ENCODE measurements at places on chromosomes 5 and 9.

GRCh38 chr5:16253856-16254255 lies 74.3 kb upstream of the MARCHF11 start:
- no peak for DNase-seq

GRCh38 chr5:79305706-79306105 lies 69.8 kb downstream of the JMY start:
- no peak for DNase-seq

GRCh38 chr9:126198854-126199253 lies 127.8 kb upstream of the MVB12B start:
- no peak for DNase-seq

- DNase-seq: no peak
These were observed 259.6 kb upstream of the RPS23 start for GRCh38 chr5:82537687-82538306.

GRCh38 chr5:157842185-157842584 lies 16.8 kb downstream of the CLINT1 start:
- no peak for DNase-seq

DNA sequence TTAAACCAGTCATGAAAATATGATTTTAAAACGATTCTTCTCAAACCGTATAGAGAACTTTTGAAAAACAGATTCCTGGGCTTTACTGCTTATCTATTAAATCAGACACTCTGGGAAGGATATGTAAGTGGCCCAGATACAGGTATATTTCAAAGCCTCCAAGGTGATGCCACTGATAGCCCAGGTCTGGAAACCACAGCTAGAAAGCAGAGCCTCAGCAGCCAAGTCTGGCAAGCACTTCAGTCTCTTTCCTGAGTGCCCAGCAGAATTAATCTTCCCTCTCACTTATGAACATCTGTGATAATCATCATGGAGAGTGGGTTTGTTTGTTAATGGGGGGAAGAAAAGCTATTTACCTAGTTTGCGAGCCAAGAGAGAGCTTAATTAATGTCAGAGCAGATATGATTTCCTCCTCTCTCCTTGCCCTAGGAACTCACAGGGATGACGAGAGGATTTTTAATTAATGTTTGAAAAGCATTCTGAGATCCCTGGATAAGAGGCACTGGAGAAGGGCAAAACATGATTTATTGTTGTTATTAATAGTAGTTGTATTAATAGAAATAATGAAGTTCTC lies 368.4 kb downstream of the TLE1 start:
- no peak for DNase-seq

DNA sequence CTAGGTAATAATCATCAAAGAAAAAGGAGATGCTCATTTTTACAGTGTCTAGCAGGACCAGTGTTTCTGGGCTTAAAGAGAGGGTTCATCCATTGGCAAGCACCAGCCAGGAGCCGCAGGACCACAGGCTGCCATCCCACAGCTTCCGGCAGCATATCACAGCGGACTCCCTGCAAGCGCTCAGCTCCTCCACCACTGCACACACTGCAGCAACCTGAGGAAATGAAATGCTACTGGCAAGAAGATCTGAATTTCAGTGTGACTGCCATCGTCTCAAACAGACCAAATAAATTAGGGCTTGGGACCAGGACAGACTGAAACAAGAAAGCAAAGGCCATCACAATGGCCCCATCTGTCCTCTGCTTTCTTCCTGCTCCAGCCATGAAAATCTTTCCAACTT lies 114.2 kb downstream of the TTC39B start:
- no peak for DNase-seq

GRCh38 chr9:73179589-73179988 lies 27.9 kb downstream of the ANXA1 start:
- peak; percentile 57 for DNase-seq

DNA sequence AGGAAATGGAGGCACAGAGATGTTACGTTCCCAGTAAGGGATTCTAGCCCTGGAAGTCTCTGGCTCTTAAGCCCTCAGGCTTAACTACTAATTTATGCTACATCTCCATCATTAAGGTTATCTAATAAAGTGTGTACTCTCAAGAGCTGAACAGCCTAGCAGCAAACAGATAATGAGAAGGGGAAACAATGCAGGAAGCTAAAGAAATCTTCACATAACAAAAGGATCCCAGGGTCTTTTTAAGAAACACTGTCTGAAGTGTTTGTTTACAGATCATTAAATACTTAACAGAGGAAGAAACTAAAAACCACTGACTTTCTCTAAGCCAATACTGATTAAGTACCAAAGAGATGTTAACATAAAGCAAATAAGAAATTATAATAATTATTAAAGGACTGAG lies 129.0 kb downstream of the PAPPA start:
- DNase-seq: no peak

GRCh38 chr5:102229685-102230084 lies 66.4 kb downstream of the SLCO4C1 start:
- no peak for DNase-seq

- no peak for DNase-seq
These were observed 242.5 kb downstream of the BNC2 start for GRCh38 chr9:16627967-16628366.

DNA sequence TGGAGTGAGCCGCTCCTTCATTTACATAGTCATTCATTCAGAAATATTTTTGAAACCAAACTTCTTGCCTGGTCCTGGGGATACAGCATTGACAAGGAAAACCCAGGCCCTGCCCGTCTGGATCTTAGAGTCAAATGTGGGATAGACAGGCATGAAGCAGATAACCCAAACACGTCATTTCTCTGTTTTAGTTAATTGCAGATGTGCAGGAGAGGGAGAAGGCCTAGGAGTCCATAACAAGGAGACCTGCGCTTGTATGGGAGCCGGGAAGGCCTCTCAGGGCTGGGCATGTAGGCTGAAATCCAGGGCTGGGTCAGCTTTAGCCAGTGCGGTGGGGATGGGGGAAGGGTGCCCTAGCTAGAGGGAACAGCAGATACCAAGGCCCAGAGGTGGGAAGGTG lies 43.3 kb downstream of the PRRX2 start:
- no peak for DNase-seq

DNA sequence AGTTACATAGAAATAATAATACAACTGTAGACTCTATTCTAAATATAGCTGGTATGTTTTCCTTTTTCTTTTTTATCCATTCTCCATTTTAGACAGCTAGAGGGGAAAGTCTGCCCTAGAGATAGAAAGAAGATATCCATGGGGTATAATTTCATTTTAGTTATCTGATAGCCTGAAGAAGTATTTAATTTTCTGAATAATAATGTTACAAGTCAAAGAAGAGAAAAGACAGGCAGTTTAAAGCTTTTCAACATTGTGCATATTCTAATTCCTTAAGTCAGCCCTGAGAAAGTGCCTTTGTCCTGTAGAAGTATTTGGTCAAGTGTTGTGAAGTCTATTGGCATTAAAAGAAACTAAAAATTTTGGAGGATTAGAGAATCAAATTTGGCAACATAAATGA lies 2.5 kb upstream of the VCAN start:
- DNase-seq: no peak

DNA sequence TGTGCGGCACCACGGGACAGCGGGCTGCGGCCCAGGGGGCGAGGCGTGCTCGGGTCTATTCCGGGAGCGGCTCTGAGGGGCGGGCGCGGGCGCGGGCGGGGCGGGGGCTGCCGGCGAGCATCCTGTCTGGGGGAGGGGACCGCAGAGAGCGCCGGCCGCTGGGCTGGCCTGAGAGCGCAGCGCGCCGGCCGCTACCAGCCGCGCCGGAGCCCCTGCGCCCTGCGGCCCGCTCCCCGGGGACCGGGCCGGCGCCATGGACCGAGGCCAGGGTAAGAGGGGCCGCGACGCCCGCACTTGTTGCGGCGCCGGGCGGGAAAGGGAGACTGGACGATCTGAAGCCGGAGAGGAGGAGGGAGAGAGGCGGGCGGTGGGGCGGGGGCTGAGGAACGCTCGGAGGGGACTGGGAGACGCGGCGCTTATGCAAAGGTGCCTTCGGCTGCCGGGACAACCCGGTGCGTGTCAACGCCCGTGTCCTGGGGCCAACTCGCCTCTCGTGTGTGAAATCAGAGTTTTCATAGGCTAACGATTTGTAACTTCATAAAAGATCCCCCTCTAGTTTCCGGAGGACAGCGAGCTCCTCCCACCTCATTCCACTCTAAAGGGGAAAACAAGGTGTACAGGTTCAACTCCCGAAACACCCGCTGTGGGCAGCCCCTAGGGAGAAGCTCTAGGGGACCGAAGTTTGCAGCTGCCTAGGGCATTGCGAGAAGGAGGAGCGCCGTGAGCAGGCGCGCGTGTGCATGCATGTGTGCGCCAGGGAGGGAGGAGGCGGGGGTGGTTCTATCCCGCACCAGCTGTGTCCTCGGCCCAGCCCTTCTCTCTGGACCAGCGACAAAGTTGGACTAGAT lies at the start of gene AFAP1L1:
Gene AFAP1L1 (plus strand): TSS at position 144 of the 848 bp plus-strand sequence. CDS start 110 bp downstream, at position 254.
- DNase-seq: no peak
